ENCODE measurements at places on chromosomes 4 and X. TPM values are rescaled to one million over a fixed set of nuclear protein-coding genes. Genes with fewer than 3 reads are reported as not detected.

RNF150 gene
- total RNA-seq = 0.25 TPM

CENPVL1 gene
- not detected for total RNA-seq

RBM46 gene
- total RNA-seq = not detected

MSN gene
- total RNA-seq = 362 TPM

FRMPD3 gene
- total RNA-seq = 0.14 TPM

DRP2 gene
- total RNA-seq = 0.28 TPM

SORBS2 gene
- 0.85 TPM for total RNA-seq

CSN1S1 gene
- total RNA-seq = not detected

STATH gene
- total RNA-seq = not detected

GYPE gene
- not detected for total RNA-seq

ARR3 gene
- not detected for total RNA-seq

MAGEA4 gene
- not detected for total RNA-seq

ARHGAP4 gene
- 1.4 TPM for total RNA-seq

SSX3 gene
- not detected for total RNA-seq

CACNA1F gene
- not detected for total RNA-seq

DDIT4L gene
- 0.21 TPM for total RNA-seq

FRG2 gene
- total RNA-seq = not detected
